Adipocyte (in vitro differentiated cells): ENCODE measurements at places on chromosomes 16 and 17.
A peak's percentile ranks its signal among the peaks of the same experiment; 100 is the strongest.

- DNase-seq, result no peak
Measured at GRCh38 chr16:10242916-10243315, 60.7 kb upstream of the GRIN2A start.

- DNase-seq, result no peak
Measured at GRCh38 chr17:73379826-73380225, 68.0 kb upstream of the CDC42EP4 start.

GRCh38 chr16:83933885-83934683 lies 19.0 kb upstream of the OSGIN1 start:
- DNase-seq, result no peak

DNA sequence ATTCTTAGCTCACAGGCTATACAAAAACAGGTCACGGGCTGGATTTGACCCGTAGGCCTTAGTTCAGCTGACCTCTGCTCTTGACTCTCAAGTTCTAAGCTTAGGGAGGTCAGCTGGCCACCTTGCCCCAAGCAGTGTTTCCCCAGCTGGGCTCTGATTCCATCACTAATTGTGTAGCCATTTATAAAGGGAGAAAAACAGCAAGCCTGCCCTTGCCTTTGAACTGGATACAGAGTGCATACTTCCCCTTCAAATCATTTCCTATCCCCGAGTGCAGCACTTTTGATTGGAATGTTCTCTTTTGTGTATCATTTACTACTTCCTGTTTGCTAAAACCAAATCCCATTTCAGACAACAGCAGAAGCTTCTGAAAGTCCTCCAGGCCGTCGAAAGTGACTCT lies 153.6 kb downstream of the KATNIP start:
- peak; percentile 33 for DNase-seq
